Bronchial epithelial cell (primary cell): ENCODE measurements at places on chromosomes 13 and 19.

- DNase-seq = peak; percentile 42
Observed at GRCh38 chr19:34639491-34640085, 37.4 kb downstream of the SCGB2B2 start.

DNA sequence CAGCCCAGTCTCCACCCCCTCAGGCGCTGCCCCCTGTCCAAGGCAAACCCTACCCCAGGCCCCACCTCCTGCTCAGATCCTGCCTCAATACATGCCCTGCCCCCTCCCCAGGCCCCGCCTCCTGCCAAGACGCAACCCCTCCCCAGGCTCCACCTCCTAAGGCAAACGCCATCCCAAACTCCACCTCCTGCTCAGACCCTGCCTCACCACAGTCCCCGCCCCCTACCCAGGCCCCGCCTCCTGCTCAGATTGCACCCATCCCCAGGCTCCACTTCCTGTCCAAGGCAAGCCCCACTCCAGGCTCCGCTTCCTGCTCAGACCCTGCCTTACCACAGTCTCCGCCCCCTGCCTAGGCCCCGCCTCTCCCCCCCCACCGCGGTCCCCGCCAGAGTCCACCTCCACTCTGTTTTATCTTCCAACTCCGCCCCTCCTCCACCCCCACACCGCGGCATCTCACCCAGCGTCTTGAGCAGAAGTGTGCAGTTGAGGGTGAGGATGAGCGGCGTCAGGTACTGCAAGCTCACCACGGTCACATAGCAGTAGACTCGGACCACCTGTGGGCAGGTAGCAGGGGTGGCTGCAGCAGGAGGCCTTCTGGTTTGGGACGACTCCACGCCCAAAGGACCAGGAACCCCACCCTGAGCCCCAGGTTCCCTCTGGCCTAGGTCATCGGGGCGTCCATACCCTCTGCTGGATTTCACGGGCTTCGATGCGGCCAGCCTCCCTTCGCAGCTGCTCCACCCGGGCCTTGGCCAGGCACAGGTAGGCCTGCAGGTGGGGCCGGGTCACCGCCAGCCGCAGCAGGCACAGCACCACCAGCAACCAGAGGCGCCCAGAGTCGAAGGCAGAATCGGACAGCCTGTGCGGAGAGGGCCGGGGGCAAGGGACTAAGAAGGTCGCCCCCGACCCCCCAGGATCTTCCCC, 17.7 kb downstream of the TMEM161A start:
- peak; percentile 28 for DNase-seq

DNA sequence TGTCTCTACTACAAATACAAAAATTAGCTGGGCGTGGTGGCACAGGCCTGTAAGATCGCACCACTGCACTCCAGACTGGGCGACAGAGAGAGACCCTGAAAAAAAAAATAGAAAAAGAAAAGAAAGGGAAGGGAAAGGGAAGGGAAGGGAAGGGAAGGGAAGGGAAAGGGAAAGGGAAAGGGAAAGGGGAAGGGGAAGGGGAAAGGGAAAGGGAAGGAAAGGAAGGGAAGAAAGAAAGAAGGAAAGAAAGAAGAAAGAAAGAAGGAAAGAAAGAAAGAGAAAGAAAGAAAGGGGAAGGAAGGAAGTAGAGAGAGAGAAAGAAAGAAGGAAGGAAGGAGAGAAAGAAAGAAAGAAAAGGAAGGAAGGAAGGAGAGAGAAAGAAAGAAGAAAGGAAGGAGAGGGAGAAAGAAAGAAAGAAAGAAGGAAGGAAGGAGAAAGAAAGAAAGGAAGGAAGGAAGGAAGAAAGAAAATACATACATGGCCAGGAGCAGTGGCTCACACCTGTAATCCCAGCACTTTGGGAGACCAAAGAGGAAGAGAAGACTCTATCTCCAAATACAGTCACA, 8.1 kb upstream of the SYDE1 start:
- DNase-seq = no peak

- no peak for DNase-seq
Observed at GRCh38 chr13:51773515-51773914, 30.4 kb downstream of the DHRS12 start.

DNA sequence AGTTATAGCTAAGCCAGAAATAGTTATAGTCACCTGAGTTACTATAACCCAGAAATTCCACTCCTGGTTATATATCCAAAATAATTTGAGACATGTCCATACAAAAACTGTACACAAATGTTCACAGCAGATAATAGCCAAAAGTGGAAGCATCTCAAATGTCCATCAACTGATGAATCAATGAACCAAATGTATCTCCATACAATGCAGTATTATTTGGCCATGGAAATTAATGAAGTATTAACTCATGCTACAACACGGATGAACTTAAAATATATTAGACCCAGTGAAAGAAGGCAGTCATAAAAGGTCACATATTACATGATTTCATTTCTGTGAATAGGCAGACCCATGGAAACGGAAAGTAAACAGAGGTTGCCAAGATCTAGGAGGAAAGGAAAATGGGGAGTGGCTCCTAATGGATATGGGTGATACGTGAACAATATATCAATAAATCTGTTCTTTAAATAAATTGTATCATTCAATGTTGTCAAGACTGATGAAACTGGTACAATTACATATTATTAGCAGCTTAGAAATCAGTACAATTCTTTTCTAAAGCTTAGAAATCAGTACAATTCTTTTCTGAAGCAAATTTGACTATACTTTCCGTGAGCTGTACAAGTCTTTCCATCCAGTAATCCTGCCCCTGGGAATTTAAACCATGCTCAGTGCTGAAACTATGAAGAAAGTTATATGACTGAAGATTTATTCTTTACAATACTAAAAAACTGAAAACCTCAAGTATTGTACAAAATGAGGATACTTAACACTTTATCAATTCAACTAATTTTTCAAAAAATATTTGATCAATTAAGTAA, 47.0 kb upstream of the DIAPH3 start:
- no peak for DNase-seq

DNA sequence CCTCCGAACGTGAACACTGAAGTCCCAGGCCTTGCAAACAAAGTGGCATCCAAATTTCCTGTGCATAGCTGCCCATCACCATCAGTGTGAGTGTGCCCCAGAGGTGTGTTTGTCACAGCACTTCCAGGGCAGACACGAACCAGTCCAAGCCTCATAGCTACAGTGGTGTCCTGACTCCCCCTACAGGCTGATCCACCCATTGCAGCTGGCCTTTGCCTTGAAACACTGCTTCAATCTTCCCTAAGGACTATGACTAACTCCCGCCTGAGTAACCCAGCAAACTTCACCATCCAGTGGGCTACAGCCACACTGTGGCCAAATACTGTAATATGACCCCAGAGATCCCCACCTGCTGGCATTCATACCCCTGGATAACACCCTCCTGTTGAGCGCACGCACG, 3.9 kb downstream of the ZNF266 start:
- DNase-seq = peak; percentile 9

GRCh38 chr13:20969182-20969581, 66.6 kb upstream of the XPO4 start:
- peak; percentile 78 for DNase-seq

DNA sequence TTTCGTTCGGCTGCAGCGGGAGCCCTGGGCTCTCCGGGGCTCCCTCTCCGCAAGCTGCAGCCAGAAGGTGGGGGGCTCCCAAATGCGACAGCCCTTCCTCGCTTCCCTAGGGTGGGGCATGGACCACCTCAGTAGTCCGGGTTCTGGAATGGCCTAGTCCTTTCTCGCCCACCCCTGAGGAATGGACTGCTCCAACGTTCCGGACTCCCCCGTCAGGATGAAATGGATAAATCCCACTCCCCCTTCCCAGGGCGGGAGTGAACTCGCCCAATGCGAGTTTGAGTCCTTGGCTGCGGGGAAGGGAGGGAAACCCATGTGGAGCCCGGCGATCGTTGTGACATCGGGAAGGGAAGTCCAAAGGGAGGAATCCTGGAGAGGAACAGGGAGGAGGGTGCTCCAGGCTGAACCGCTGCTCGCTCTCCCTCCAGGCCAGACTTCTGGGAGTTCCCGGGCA, 5.5 kb downstream of the HRC start:
- DNase-seq = peak; percentile 41

DNA sequence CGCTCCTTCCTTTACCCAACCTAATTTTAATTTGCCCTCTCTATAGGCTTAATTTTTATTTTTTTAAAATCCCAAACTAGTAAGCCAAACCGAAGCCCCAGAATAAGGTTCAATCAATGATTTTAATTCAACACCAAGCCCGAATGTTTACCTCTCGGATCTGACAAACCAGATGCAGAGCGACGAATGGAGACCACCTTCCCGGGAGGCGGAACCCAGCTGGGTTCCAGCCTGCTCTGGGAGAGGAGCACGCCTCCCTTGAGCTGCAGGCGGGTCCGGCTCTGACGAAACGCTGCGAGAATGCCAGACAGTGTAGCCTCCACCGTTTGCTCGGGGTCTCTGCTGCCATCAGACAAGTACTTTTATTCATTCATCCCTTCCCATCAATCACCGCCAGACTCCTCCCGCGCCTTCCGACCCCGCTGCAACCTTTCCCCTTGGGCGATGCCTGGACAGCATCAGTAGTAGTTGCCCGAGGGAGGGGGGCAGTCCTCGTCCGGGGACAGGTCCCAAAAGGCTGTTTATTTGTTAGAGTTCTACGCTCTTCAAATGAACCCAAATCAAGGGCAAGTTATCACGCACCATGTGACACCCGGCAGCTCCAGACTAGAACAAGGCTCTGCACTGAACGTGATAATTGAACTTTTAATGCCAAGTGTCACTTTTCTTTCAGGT, 752 bp upstream of the EDNRB start:
- DNase-seq = no peak

- no peak for DNase-seq
Observed at GRCh38 chr13:99686944-99687411, 185.7 kb downstream of the TM9SF2 start.

DNA sequence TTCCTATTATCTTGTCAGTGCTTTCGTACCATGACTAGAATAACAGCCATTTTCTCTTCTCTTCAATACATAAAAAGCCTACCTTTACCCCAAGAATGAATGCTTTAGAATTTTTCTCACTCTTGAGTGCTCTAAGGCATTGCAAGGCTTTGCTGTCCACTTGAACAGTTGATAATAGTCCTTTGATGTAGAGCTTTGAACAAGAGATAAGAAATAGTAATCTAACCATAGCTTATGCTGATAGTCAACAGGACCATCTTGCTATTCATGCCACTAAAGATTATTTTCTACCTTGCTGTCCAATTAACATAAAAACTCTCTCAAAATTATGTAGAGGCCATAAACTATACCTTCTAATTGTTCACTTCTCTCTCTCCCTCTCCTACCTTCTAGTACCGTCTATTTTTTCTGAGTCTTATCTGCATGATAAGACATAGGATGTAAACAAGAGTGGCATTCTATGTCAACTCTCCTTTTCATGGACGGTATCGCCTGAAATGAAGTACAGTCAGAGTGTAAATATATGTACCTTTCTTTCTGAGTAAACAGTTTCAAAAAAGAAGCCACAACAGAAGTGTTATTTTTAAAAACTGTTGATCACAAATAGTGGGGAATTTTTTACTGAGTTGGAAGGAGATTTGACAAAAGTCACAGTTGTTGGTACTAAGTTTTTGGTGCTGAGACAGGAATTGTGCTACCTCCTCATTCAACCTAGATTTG, 297.9 kb downstream of the NDFIP2 start:
- DNase-seq = no peak

- DNase-seq = no peak
Observed at GRCh38 chr13:90613076-90613795, 734.3 kb upstream of the MIR17HG start.

DNA sequence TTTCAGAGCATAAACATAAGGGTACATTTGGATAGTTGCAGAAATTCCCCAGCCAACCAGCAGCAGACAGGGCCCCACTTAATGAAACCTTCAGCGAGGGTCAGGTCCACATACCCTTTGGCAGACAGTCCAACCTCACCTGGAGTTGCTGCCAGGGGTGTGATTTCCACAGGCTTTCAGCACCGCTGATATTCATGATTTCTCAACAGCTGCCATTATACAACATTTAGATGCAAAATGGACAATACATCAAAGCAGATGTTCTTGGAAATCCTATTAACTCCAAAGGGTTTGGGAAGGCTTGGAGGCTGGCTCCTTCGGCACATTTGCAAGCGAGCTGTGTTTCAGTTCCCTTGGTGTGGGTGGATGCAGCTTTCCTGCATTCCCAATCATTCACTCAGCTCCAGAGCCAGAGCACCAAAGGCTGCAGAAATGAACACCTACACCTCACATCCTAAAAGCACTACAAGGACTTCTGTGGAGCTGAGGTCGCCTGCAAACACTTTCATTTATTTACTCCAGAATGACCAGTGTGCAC, 147.2 kb upstream of the VSTM2B start:
- no peak for DNase-seq

- DNase-seq = no peak
Observed at GRCh38 chr19:17467471-17468301, 2.6 kb upstream of the SLC27A1 start.

GRCh38 chr13:110409581-110409992, 102.5 kb downstream of the COL4A2 start:
- peak; percentile 44 for DNase-seq

GRCh38 chr13:99871249-99871898, 100.2 kb downstream of the ZIC5 start:
- DNase-seq = no peak

- no peak for DNase-seq
Observed at GRCh38 chr19:29812881-29813275, 1.1 kb downstream of the CCNE1 start.

- DNase-seq = no peak
Observed at GRCh38 chr13:31022928-31023530, 90.6 kb downstream of the TEX26 start.

DNA sequence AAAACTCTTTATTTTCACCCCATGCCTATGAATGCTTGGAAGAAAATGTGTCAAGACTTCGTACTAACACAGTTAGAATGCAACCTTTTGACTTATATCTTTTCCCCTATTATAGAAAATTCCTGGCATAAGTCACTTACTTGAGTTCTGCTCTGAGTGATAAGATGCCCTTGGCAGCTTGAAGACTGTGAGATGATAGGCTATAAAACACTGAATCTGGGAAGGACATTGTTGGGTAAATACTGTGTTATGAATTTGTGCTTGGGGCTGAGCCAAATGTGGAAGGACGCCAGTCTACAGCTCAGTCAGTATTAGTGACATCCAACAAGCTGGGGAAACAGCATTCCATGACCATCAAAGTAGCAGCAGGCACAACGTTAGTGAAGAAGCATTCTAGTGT, 368.0 kb upstream of the SGCG start:
- no peak for DNase-seq

DNA sequence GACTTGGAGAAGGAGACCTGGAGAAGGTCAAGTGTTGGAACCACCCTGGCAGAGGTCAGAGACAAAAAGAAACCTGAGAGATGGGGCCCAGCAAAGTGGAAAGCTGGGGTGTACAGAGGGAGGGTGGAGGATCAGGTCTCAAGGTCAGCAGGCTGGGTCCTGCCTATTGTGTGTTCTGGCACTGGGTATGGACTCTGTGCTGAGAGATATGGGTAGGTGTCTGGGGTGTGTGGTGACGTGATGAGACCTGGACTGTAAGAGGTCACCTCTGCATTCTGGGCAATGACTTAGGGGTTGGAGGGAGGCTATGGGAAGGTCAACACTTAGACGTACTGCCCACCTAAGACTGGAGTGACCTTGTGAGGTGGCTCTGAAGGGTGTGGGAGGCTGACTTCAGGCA, 88.1 kb downstream of the SCGB2B2 start:
- no peak for DNase-seq
